ENCODE measurements at places on chromosomes 5 and 9.

DNA sequence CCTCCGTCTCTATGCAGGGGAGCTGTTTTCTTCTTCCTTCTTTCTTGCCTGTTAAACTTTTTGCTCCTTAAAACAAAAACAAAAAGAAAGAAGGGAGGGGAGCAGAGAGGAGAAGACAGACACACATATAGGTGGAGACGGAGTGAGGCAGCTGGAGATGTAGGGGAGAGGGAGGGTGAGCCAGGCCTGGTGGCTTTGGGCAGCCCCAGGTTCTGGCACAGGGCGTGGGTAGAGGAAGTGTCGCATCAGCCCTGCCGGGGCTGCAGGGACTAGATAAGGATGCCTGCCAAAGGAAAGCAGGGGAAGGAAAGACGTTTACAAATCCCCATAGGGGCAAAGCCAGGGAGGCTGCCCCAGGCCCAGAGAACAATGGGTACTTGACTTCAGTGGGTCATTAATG, 38.7 kb upstream of the PTGS1 start:
- DNase-seq, result peak; percentile 50

GRCh38 chr5:1826235-1826980, 25.2 kb downstream of the NDUFS6 start:
- peak; percentile 53 for DNase-seq

DNA sequence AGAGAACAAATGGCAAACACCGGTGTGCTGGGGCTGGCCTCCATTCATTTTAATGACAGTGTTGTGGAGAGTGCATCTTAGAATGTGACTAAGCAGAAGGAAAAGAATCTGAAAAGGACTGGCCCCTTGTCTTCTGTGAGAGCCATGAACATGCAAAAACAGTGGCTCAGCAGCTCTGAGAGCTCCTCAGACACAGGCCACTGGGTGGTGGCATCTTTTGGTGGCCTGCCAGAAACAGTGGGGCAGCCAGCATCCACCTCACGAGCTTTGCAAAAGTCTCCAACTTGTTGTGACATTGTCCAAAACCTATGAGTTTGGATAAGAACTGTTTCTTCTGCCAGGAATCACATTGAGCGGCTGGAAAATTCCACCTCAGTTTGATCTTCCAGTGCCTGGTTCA, 233.4 kb downstream of the NR3C1 start:
- DNase-seq, result no peak

DNA sequence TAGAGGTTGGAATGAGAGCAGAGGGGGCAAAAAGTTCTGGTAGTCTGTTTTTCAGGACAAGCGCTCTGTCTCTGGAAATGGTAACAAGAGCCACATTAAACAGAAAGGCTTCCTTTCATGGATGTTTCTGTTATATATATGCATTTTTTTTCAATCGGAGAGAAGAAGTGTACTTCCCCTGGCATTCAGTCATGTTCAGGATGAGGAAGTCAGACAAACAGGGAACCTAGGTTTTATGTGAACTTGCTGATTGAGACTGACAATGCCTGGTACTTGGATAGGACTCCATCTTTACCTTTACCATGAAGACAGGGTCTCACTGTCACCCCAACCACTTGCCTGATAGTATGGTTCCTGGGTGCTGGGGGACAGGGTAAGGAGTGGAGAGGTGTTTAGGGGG, 30.1 kb upstream of the ZBED3 start:
- DNase-seq, result no peak

GRCh38 chr5:35487233-35488025, 130.2 kb upstream of the SPEF2 start:
- DNase-seq, result no peak

DNA sequence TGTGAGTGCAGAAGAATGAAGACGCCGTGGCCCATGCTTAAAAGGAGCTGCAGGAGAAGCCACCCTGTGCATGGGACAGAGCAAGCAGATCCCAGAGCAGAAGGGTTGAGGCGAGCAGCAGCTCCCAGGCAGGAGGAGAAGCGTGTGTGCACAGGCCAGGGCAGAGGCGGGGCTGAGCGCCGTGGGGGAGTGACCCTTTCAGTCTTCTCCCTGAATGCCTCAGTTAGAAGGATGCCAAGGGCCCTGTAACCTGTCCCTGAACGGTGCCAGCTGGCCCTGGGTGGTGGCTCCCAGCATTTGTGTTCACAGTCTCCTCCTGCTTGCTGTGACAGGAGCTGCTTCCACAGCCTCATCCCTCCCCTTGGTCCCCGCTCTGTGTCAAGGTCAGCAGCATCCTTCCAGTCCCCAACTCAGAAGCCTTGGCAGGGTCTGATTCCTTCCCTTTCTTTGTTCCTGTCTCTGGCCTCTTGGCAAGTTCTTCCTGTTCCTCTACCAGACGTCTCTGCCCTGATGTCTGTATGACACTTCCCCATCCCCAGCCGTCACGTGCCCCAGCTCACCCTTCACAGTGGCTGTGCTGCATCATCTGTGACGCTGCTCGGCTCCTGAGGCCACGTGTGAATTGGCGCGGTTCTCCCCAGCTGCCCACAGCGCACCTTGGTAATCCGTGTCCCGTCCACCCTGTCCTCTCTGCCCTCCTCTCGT, 5.2 kb downstream of the EXOC3 start:
- DNase-seq, result no peak

- DNase-seq, result no peak
Observed at GRCh38 chr5:60143942-60144549, 250.5 kb upstream of the PDE4D start.

- DNase-seq, result peak; percentile 36
Observed at GRCh38 chr5:68251386-68251785, 35.8 kb downstream of the PIK3R1 start.

- peak; percentile 4 for DNase-seq
Observed at GRCh38 chr5:127810017-127810416, 106.8 kb downstream of the CCDC192 start.

GRCh38 chr5:172940268-172941066, 18.8 kb upstream of the RPL26L1 start:
- DNase-seq, result no peak

DNA sequence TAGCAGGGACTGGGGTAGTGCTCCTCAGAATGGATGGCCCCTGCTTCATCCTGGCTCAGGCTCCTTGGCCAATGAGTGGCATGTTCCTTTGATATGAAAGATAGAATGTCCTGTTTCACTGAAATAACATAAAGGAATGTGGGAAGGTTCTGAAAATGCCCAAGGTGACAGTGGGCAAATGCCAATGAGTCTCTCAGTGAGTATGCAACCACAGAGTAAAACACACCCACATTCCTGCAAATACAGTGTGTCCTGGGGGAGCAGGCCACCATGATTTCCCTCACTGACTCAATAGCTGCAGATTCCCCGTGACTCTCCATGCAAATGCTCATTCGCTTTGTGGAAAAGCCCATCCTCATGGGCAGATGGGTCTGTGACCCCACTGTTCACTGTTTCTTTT, 36.4 kb downstream of the ZNF366 start:
- DNase-seq, result no peak

DNA sequence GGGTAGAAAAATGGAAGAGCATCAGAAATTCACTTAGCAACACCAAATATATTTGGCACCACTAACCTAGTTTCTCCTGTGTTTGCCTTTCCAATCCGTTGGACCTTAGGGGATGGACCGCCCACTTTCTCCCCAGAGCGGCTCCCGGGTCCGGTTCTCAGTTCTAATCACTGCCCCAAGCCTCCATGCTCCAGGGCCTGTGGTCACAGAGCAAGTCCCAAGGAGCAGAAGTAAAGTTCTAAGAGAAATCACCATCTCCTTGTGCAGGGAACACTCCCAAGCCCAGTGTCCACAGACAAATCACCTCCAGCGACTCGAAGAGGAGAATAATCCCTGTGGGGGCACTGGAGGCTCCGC, 728 bp upstream of the SLC1A1 start:
- peak; percentile 52 for DNase-seq

DNA sequence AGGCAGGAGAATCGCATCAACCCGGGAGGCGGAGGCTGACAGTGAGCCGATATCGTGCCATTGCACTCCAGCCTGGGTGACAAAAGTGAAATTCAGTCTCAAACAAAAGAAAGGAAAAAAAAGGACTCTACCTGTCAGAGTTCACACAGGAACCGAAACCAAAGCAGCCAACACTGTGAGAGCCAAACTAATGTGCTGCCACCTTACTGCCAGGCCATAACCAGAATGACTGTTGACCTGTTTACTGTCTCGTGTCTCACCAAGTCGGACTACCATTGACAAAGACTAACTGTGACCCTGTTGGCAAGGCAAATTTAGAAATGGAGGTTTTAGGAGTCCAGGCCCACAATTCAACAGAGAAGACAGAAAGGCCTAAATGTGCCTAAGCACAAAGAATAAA, 112.4 kb downstream of the ANXA2R start:
- DNase-seq, result no peak

- DNase-seq, result peak; percentile 22
Observed at GRCh38 chr9:14515571-14516198, 177.5 kb downstream of the ZDHHC21 start.

GRCh38 chr5:122864842-122865241, 19.4 kb downstream of the SNX24 start:
- no peak for DNase-seq

GRCh38 chr9:34694811-34695210, 3.7 kb upstream of the CCL19 start:
- no peak for DNase-seq

DNA sequence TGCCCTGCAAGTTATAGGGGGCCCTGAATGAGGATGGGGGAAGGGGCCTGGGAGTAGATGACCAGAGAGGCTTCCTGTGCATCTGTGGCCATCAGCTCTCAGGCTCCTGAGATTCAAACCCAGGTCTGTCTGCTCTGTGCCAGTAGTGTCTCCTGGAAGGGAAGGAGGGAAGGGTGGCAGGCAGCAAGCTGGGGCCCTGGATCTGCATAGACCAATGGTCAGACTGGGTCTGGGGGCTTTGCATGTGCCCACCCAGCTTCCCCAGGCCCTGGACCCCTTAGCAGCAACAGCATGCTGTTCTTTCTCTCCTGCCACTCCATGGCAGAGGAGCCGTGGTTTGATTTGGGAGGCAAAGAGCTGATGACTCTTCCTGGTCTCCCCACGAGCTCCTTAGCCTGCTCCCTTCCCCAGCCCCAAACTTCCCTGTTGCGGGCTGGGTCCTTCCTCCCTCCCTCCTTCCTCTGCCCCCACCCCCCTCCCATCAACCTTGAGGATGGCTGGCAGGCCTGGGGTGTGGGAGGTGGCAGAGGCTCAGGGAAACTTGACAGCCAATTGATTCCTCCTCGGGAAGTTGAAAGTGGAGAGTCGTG, 31.6 kb downstream of the DAB2IP start:
- DNase-seq, result no peak

GRCh38 chr9:110809038-110809595, 140.5 kb downstream of the MUSK start:
- no peak for DNase-seq

DNA sequence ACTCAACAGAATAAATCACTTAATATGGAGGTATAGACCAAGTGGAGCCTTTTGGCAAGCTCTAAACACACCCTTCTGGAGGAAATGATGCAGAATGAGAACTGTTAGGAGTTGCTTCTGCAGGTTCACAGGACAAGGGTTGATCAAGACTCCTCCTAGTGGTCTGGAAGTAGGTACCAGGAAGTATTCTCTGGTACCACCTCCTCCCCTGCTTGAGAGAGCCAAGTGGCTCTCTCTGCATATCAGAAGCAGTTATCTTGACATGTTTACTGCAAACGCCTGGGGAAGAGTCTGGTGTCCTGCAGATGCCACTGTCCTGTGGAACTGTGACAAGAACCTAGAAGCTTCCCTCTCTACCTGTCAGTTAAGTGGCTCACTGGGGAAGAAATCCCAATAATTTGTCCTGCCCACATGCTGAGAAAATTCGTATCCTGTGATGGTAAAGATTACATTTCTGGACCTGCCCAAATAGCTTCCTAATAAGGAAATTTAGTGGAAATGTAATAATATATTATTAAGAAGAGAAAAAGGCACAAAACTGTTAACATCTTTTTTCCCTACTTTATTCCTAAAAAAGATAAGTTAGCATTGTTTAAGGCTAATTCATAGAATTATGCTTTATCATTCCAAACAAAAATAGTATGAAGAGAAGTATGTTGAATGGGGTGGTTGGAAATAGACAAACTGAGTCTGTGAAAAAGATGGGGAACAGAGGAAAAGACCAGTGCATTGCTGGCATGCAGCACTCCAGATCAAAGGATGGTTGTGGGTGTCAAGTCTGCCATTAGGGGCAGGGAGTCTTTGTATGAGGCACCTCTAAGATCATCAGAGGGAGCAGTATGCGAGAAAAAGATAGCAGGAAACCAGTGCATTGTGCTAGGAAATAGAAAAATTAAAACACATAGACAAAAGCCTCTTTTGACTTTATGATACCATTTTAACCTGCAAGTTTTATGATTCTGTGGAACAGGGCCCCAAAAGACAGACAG, 118.8 kb downstream of the CDC42SE2 start:
- DNase-seq, result peak; percentile 64

DNA sequence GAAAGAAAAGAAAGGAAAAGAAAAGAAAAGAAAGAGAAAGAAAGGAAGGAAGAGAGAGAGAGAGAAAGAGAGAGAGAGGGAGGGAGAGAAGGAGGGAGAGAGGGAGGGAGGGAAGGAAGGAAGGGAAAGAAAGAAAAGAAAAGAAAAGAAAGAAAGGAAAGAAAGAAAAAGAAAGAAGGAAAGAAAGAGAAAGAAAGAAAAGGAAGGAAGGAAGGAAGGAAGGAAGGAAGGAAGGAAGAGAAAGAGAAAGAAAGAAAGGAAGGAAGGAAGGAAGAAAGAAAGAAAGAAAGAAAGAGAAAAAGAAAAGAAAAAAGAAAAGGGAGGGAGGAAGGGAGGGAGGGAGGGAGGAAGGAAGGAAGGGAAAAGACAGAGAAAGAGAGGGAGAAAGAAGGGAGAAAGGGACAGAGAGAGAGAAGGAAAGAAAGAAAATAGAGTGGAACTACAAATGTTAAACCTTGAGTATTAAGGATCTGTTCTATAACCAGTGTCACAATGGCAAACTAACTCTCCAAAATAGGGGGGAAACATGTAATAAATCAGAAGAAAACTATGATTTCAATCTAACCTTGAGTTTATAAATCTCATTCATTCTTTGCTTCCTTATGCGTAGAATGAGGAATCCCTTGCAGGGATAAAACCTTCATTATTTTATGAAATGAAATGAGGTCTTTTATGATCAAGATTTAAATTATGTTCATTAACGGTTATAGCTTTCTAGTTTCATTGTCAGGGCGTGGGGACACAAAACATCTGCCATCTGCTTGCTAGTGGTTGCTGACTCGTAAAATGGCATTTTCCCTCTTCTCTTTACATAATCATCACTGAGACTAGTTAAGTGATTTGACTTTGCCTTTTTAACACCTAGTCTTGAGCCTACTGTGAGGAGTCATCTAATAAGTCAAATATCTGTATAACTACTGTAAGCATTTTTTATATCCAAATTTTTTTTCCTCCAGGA, 40.7 kb upstream of the RAD23B start:
- no peak for DNase-seq

DNA sequence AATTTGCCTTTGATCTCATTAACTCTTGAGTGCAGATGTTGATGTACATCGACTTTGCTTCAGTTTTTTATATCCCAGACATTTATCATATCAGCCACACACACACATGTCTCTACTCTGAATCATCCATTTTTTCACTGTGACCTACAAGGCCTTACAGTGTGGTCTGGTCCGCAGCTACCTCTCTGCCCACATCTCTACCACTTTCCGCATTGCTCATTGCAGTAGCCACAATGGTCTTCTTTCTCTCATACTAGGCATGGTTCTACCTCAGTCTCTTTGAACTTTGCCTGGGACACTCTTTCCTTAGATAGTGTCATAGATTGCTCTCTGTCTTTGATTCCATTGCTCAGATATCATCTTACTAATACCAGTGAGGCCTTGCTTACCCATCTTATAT, 87.9 kb upstream of the FSD1L start:
- DNase-seq, result no peak

- DNase-seq, result no peak
Observed at GRCh38 chr5:147340941-147341340, 106.1 kb downstream of the STK32A start.

Measured in H7 (cell line).